ENCODE measurements at places on chromosomes 1 and 21.
A peak's percentile ranks its signal among the peaks of the same experiment; 100 is the strongest.

DNA sequence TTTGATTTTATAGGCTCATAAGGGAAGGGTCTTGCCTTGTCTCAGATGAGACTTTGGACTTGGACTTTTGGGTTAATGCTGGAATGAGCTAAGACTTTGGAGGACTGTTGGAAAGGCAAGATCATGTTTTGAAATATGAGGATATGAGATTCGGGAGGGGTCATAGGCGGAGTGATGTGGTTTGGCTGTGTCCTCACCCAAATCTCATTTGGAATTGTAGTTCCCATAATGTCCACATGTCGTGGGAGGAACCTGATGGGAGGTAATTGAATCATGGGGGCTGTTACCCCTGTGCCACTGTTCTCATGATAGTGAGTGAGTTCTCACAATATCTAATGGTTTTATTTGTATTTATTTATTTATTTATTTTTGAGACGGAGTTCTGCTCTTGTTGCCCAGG is 6.9 kb upstream of the CSDE1 start:
- no peak for ATAC-seq

DNA sequence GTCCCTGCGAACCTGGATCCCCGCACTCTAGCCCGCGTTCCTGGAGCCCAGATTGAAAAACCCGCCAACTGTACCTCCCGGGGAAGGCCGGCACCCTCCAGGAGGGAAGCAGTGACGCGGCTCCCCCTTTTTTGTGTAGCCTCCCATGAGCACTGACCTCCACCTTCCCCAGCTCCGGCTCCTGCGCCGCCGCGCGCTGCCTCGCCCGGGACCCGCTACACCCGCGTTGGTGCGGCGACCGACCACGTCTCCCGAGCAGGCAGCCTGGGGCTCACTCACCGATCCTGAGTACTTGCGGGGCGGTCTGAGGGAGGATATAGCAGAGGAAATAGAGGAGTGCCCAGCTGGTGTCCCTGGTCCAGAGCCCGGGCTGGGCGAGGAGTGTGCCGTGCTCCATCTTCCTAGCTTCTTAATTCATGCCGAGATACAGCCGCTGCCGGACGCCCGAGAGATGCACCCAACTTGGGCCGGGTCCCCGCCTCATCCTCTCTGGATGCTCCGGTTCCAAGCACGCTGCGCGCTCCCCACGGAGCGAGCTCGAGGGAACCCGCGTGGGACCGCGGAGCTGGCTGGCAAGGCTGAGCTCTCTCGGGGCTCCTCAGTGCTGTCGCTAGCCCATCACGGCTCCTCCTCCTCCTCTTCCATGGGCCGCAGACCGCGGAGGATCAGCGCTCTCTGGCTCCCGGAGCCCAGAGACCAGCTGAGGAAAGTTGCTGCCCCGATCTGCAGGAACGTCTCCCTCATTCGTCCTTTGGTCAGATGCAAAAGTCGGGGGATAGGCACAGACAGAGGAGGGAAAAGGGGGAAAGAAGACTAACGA is 482 bp downstream of the GRIK1 start:
- ATAC-seq, result no peak

DNA sequence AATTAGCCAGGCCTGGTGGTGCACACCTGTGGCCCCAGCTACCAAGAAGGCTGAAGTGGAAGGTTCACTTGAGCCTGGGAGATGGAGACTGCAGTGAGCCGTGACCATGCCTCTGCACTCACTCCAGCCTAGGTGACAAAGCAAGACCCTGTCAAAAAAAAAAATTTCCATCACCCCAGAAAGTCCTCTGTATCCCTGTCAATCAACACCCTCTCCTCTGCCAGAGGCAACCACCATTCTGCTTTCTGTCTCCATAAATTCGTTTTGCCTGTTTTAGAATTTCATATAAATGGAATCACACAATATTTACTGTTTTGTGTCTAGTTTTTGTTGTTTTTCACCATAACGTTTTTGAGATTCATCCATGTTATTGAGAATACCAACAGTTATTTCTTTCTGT is 141.6 kb upstream of the SLC45A1 start:
- no peak for ATAC-seq

- peak; percentile 73 for ATAC-seq
These were observed 27.2 kb downstream of the RCC2 start for GRCh38 chr1:17412093-17412870.

DNA sequence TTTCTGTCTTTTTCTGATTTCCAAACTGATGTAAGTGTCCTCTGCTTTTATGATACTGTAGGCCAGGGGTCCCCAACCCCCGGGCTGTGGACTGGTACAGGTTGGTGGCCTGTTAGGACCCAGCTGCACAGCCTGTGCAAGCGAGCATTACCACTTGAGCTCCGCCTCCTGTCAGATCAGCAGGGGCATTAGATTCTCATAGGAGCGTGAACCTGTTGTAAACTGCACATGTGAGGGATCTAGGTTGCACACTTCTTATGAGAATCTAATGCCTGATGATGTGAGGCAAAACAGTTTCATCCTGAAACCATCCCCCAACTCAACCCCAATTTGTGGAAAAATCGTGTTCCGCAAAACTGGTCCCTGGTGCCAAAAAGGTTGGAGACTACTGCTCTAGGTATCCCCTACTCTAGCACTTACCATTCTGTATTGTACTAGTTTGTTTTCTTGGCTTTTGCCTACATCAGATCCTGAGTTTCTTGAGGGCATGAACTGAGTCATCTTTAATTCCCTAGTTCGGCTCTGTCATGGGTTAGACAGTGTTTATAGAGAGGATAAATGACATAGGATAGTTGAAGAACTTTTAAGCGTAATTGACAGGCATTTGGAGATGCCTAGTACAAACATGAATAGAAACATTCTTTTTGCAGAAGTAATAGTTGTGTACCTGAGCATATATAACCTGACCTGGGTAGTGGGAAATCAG is 4.1 kb downstream of the ABCD3 start:
- no peak for ATAC-seq

DNA sequence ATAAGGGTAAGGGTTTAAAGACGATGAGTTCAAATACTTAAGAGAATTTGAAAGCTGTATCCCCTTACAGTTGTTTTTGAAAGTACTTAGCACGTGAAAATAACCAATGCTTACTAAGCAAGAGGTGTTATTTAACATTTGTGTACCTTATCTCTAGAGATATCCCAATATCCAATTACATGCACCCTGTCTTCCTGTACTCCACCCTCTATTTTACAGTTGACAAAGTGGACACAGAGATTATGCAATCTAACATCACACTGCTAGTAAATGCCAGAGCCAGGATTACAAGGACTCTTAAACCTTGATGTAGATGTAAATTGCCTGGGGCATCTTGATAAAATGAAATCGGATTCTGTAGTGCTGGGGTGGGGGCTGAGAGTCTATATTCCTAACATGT is 72.0 kb downstream of the GDAP2 start:
- no peak for ATAC-seq

- ATAC-seq, result peak; percentile 87
These were observed 45.7 kb downstream of the PLPP3 start for GRCh38 chr1:56533621-56534020.

DNA sequence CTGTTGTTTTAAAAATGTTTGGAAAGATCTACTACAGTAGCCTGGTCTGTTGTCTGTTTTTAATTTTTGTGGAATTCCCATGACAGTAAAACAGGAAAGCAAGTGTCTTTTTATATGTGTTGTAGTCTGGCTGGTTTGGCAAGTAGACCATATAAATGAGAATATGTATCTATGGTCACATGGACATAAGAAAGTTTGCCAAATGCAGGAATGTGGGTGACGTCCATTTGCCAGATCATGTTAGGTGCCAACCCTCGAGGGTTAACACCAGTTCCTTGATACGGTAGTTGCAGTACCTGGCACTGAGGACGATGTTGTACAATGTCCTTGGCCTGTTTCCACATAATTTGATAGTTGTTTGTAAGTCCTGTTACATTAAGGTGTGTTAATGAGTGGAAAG is 6.2 kb downstream of the DAP3 start:
- peak; percentile 92 for ATAC-seq

GRCh38 chr1:170630977-170631376 is 33.0 kb upstream of the PRRX1 start:
- ATAC-seq, result no peak

DNA sequence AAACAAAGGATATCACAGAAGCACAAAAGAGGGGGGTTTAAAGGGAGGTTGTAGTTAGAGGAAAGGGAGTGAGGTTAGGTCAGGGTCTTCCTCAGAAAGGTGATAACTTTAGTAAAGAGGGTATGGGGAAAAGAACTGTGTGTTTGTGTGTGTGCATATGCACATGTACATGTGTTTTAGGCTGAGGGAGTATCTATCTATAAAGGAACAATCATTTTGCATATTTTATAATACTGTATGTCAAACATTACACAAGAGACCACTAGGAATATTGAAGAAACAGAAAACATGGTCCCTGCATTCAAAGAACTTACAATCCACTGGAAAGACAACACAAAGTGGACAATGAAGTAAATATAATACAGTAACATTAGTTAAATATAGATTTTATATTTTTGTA is 132.2 kb downstream of the ACBD6 start:
- ATAC-seq, result no peak

- no peak for ATAC-seq
These were observed 252.2 kb downstream of the GRIK3 start for GRCh38 chr1:36782085-36782484.

GRCh38 chr21:43662286-43662685 is 2.9 kb downstream of the RRP1B start:
- ATAC-seq, result no peak

- no peak for ATAC-seq
These were observed 207.5 kb downstream of the MATN1 start for GRCh38 chr1:30515755-30516484.

DNA sequence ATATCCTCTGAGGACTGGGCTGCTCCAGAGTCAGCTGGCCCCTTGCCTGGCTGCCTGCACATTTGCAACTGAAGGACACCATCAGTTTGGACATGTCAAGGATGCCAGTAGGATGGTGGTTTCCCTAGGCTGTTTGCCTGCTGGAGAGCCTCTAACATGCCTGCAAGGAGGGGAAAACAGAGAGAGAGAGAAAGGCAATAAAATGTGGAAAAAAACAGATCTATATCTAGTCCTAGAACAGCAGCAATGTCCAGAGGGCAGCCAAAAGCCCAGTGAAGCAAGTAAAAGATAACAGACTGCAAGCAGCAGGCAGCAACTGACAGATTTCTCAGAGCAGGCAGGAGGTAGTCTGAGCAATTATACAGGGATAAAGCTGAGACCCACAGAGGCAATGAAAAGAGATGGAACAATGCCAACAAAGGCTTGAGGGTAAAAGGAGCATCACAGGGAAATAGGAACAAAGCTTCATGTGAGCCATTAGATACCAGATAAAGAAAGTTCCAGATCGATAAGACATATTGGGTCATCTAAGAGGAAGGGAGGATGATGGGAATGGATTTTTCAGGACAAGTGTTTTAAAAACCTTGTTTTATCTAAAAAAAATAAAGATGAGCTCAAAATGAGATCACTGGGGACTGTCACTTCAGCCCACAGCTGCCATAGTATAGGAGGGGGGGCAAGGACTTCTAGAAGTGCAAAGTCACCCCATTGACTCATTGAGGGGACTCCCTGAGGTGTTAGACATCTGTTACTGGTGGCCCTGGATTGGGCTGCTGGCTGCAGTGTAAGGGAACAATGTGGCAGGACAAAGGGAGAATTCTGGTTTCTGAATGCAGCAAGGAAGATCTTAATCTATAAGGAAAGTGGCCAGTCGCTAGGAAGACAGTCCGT is 38.6 kb upstream of the GADD45A start:
- ATAC-seq, result no peak
